CD8-positive, alpha-beta memory T cell (primary cell): ENCODE measurements at places on chromosomes 11 and 22.

GRCh38 chr22:30634471-30635233, 929 bp upstream of the SLC35E4 start:
- peak; percentile 85 for DNase-seq

DNA sequence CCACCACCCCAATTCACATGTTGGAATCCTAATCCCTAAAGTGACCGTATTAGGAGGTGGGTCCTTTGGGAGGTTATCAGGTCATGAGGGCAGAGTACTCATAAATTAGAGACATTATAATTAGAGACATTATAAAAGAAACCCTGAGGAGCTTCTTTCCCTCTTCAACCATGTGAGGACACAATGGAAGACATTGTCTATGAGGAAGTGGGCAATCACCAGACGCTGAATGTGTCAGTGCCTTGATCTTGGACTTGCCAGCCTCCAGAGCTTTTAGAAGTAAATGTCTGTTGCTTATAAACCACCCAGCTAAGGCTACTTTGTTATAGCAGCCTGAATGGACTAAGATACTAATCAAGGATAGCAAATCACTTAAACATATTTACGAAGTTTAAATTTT, 14.8 kb downstream of the GAB2 start:
- no peak for DNase-seq

GRCh38 chr22:35390933-35391332, 9.0 kb upstream of the MCM5 start:
- DNase-seq, result no peak

- DNase-seq, result no peak
Measured at GRCh38 chr22:31897842-31898805, 46.2 kb upstream of the YWHAH start.

DNA sequence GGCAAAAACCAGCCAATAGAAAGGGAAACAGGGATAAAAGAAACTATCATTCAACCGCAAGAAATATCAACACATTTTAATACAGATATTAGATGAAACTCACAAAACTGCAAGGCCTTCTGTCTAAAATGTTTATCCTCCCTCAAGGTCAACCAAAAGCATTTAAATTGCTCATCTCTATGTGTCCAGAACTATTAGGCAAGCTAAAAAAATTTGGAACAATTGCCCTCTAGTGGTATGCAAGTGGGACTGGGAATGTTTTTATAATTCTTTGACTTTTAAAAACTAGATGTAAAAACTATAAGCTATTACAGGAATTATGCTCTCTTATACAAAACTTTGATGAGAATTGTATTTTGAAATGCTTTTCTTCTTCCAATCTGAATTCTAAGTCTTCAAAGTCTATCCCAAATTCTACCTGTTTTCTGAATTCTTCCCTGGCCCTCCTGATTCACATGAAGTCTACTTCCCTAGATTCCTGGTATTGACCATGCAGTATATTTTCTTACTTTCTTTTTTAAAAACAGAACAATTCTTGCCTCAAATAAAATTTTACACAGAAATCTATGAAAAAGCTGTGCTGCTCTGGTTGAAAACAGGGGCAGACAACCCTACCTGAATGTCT, 4.9 kb downstream of the CWC15 start:
- DNase-seq, result no peak

- DNase-seq, result no peak
Measured at GRCh38 chr11:117076941-117077691, 21.1 kb downstream of the SIK3 start.

DNA sequence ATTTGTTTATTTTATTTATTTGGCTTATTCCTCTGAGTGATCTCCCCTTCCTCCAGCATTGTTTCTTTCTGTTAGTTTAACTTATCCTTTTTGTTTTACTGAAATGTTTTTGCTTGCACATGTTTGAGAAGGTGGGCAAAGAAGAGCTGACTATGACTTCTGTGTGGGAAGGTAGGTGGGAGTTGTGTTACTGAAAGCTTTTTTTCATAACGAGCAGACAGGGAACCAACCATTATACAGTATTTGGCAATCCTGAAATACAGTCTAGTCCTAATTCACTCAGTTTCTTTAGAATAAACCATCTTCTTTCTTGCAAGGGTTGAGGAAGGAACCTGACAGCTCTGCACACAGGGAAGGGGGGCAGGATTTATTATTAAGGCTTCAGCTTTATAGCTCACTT, 37.0 kb upstream of the PAK1 start:
- DNase-seq, result no peak

DNA sequence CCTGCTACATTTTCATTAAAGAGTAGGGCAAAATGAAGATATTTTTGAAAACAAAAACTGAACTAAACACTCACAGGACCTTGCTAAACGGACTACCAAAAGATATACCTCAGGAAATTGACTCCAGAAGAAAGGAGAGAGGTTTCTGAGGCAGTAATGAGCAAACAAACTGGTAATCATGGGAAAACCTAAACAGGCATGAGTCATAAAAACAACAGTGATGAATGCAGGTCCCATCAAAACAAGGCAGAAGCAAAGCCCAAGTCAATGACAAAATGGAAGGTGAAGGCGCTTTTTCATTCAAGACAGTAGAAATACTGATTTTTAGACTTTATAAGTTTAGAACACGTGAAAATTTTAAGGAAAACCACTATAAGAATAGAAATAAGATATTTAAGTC, 104.5 kb downstream of the EFCAB6 start:
- no peak for DNase-seq

DNA sequence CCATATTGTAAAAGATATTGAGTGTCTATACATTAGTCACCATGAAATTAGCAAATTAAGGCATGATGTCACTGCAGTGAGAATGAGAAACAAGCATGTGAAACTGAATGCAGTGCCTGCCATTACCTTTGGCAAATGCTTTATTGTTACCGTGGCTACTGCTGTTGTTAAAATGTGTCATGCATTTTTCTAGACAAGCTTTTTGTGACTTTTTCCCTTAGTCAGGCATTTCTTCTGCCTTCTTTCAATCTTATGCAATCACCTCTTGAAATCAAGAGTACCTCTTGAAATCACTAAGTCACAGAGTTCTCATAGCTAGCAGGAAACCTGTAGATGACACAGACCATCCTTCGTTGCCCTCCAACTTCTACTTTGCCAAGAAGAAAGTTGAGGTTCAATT, 461.7 kb upstream of the TENM4 start:
- no peak for DNase-seq

DNA sequence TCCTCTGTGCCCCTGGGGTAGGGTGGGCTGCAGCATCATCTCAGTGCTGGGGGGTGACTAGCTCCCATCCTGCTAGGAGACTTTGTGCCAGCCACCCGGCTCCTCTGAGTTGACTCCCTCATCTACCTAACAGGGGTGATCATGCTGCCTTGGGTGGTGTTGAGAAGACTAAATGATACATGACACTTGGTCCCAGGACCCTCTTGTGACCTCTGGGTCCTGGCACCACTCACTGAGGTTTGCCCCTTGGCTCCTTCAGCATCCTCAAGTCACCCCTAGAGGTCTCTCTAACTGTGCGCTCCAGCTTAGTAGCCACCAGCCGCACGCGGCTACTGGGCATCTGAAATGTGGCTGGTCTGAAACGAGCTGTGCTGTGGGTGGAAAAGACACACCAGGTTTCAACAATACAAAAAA, 72.1 kb downstream of the LRRC32 start:
- DNase-seq, result no peak
